ENCODE measurements at places on chromosomes 12 and 14. TPM values are rescaled to one million over a fixed set of nuclear protein-coding genes. Genes with fewer than 3 reads are reported as not detected.

The RNU4-1 gene
- total RNA-seq, result under 0.01 TPM

The KRT3 gene
- not detected for total RNA-seq

The BHLHE41 gene
- total RNA-seq, result 3.1 TPM

The SDR9C7 gene
- not detected for total RNA-seq

The PPP1R1A gene
- not detected for total RNA-seq

The PLEKHD1 gene
- not detected for total RNA-seq

The SSPN gene
- total RNA-seq, result 13.3 TPM

The MYO1H gene
- not detected for total RNA-seq

The ARHGDIB gene
- 4.0 TPM for total RNA-seq

The ERP27 gene
- total RNA-seq, result 0.26 TPM

The ASPG gene
- not detected for total RNA-seq

The VCPKMT gene
- total RNA-seq, result 3.4 TPM
